ENCODE measurements at places on chromosomes 3 and 15.

DNA sequence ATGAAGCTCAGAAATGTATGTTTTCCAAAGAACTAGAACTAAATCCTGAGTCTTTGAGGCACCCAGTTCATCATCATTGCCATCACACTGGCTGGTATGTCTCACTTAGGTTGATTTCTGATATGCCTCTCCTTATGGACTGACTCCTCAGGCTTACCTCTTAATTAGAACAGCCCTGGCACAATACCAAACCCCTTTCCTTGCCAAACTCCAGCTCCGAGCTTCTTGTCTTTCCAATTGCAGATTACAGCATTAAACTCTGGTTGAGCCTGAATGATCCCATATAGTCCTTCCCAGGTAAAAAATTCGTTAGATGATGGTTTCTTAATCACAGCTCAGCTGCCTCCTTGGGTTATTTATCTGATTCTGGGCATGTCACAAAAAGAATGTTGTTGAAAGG is 66.3 kb downstream of the RTP4 start:
- no peak for DNase-seq

DNA sequence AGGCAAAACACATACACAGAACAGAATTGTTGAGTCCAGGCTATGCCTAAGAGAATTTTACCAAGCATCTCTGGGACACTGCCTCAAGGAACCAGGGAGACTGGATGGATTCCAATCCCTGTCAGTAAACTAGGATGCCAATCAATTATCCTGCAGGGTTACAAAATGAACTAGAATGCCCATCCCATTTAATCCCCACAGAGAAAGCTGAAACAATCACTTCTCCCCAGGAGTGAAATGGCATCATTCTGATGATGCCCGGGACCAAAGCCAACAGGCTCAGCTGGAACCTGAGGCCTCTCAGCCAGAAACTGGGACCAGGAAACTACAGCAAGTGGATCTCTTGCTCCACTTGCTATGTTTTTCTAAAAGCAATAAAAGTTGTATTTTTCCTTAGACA is 130.0 kb upstream of the TJP1 start:
- DNase-seq: no peak

- no peak for DNase-seq
These were observed 2.9 kb downstream of the KLHL24 start for GRCh38 chr3:183638101-183638852.

- peak; percentile 66 for DNase-seq
These were observed 44.5 kb downstream of the SLC24A1 start for GRCh38 chr15:65666257-65666656.

DNA sequence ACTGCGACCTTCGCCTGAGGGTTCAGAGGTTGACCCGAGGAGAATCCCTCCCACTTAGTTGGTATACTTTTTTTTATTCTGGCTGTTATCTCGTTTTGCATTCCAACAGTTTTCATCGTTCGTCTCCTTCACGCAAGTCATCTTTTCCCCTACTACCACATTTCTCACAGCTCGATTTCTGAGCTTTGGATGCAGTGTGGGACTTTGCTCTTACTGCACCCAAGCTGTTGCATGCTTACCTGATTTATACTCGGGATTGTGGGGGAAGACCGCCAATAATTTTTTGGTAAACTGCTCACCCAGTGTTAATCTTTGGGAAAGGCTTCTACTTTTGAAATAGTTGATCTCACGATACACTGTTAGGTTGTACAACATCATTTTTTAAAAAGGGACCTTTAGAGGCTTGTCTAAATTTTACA is 702 bp downstream of the TBC1D23 start:
- no peak for DNase-seq

DNA sequence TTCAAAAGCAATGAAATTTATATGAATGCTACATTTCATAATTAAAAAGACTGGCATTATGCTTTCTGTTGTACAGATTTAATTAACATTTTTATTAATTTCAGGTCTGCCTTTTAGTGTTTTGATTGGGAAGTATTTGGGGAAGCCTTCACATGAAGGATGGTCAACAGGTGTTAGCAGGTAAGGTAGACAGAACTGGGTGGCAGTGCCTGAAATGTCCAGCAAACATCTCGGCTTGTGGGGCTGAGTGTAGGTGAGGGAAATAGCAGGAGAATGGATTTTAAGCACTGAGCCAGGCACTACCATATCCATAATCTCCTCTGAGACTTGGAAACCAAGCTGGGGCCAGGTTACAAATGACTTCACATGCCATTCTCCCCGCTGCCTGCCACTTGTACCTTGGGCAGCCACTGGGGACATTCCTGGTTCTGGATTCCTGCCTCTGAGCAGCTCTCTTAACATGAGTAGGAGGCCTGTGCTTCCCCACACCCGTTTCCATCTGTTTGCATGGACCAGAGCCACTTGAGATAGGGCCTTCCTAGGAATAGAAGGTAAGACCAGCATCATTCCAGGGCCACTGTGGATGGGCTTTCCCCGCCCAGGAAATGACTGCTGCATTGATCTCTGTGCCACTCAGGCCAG is 125.9 kb upstream of the HES1 start:
- DNase-seq: no peak

DNA sequence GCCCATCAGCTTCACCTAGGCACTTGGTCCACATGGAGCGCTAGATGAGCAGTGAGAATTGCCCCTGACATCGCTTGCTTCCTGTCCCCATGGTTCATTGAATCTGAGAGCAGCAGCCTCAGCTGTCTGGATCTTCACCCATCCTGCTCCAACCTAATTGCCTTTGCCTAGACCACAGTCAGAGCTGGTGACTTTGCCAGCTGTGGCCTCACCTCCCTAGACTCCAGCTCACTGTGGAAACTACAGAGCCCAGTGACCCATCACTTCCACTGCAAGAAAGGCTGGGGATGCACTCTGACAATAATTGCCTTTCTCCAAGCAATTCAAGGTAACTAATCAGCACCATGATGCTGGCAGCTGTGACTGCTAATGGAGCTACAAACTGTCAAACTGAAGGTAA is 30.6 kb upstream of the SLC6A1 start:
- DNase-seq: no peak

DNA sequence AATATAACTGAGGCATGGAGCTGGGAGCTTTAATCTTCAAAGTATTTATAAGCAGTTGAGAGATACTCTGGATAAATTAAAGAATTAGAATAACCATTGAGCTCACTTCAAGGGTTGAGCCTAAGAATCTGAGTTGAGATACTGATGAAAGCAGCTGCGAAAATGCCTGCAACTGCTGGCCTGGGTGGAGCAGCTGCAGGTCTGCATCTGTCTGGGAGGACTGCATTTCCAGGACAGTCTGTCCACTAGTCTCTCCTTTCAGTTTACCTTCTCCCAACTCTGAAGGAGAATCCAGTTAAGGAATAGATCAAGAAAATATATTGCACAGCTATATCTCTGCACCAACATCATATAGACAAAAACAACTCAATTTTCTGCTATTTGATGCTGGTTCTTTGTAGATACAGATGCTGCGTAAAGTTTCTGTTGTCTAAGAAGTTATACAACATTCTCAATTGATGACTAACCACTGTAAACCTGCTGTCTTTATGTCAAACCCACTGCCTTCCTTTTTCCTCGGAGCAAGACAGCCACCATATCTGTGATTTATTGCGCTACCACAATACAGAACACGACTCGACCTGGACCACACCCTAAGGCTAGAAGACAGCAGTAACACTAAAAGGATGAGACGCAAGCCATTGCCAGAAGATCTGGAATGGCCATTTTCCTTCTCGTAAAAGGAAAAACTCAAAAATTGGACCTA is 245.1 kb downstream of the MAGI1 start:
- DNase-seq: no peak

DNA sequence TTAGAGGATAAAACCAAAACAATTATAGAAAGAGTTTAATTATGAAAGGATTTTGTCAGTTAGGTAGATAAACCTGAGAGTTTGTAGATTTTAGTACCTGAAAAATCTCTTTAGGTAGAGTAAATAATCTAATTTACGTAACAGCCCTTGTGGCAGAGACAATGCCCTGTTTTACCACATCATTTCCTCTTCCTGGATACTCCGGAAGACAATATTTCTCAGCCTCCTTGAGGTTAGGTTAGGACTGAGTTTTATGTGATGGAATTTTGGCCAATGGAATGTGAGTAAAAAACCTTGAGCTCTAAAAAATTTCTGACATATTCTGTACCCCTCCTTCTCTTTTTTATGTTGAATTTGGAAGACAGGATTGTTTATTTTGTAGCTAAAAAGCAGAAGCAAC is 50.7 kb upstream of the TPRG1 start:
- no peak for DNase-seq

DNA sequence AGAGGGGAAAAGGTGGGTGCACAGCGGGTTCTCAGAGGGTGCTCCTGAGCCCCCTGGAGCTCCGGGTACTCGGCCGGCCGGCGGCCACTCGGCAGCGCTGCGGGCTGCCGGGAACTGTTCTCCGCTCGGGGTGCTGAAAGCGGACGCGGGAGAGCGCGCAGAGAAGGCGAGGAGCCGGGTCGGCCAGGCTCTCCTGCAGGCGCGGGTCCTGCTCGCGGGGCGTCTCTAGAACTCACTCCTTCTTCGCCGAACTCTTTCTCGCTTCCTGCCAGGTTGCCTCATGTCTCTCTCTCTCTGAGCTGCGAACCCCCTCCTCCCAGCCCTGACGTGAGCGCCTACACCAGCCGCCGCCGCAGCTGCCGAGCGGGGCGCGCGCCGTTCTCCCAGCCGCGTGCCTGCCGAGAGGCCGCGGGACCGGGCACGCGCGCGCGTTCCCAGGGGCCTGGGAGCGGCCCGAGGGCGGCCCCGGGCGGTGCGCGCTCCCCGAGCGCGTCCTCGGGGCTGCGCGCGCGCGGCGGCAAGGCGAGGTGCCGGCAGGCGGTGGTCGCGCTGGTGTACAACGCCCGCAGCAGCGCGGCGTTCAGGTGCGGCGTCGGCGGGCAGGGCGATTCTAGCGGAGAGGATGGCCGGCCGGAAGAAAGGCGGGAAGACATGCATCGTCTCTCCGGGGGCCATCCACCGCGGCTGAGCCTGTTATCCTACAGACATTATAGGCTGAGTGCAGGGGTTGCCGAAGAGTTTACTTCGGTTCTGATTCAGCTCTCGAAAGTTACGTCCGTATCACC is at the start of gene PEX5L:
PEX5L (minus strand) TSS at position 267 of the 785 bp plus-strand sequence. CDS start 338 bp downstream, outside the sequence.
- DNase-seq: peak; percentile 23

GRCh38 chr3:161940621-161940965 is 444.0 kb downstream of the OTOL1 start:
- no peak for DNase-seq

GRCh38 chr3:65231544-65231943 is 543.7 kb upstream of the ADAMTS9 start:
- DNase-seq: no peak

GRCh38 chr15:51496246-51496645 is 126.3 kb downstream of the DMXL2 start:
- DNase-seq: no peak

DNA sequence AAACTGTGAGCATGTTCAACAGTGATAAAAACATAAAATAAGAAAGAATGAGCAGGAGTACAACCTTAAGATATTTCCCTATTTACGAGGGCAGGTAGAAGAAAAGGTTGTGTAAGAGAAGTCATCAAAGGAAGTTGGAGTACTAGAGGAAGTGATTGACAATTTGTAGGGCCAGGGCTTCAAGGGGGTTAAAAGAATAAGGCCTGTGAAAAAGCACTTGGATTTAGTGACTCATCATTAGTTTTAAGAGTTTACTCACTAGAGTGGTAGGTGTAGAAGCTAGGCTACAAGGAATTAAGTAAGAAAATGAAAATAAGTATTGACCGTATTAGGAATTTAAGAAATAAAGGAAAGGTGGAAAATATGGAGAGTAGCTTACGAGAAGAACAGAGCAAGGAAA is 23.6 kb downstream of the KCNMB3 start:
- no peak for DNase-seq

DNA sequence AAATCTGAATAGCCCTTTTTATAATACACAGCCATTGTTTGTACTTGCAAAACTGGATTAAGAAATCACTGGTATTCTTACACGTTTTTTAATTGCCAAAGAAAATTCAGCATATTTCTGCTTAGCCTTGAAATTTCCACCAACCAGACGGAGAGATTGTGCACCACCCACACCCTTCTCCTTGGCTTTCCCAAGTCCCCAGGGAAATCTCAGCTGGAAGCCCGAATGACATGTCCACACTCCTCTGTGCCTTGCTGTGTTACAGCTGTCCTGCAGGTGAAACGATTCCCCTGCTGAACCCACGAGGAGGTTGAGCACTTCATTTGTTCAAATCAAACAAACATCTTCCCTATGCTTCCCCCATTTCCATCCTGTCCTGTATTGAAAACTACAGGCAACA is 49.6 kb upstream of the PPARG start:
- no peak for DNase-seq

- no peak for DNase-seq
These were observed 281.7 kb downstream of the XXYLT1 start for GRCh38 chr3:194989241-194989640.

DNA sequence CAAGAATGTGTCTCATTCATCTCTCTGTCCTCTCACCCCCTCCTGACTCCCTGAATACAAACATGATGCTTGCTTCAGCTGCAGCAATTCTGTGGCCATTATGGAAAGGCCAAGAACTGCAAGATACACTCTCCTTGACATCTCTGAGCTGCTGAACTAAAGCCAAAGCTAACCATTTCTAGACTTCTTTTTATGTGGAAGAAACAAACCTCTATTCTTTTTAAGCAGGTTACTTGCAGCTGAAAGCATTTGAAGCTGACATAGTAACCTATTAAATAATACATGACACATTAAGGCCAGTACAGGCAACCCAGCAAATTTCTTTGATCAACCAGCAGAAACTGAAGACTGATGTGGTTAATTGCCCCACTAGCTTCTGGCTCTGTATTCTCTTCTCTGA is 17.5 kb downstream of the FHIT start:
- no peak for DNase-seq

DNA sequence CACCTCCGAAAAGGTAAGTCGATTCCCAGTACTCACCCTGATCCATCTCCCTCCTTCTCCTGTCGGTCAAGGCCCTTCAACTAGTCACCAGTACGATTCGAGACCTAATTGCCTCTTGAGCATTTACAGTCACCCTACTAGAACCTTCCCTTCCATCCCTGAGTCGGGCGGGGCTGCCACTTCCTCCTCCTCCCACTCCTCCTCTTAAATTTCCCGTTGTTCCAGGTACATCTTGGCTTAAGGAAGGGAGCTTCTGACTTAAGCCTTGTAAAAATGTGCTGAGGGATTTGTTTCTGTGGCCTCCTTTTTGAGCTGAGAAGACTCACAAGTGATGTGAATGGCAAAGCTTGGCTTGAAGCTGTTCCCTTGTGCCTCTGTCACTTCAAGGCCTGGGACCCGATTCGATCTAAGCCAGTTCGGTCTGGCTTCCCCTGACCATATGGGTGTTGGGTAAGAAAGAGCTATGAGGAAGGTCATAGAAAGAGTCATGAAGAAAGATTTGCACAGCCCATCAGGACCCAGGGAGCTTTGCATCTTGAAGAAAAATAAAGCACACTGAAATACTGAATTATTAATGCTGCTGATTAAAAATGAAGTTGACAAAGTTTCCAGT is 28.1 kb downstream of the LCMT2 start:
- no peak for DNase-seq

DNA sequence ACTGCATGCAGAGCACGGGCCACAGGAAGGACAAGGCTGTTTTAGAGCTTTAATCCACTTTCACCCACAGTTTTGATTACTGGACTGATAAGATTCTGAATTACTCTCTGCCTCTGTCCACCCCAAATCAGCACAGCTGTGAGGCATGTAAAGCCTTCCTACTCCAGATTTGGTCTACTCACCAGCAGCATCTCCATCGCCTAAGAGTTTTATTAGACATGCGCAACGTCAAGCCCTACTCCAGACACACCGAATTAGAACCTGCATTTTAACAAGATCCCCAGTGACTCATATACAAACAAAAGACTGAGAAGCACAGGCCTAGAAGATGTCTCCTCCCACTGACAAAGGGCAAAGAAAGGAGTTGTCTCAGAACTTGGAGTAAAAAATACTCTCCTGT is 221.2 kb downstream of the TUSC7 start:
- peak; percentile 70 for DNase-seq

GRCh38 chr3:64163755-64164148 is 61.5 kb downstream of the PRICKLE2 start:
- peak; percentile 96 for DNase-seq

Measured in fibroblast of villous mesenchyme (primary cell).